CD4-positive, alpha-beta T cell treated with Interleukin-12 subunit alpha and Interleukin-12 subunit beta, for 1 hour (primary cell): ENCODE measurements at places on chromosomes 2 and 18.

- DNase-seq: no peak
Measured at GRCh38 chr18:3839581-3839981, 389.6 kb downstream of the TGIF1 start.

- DNase-seq: no peak
Measured at GRCh38 chr18:26618135-26618534, 69.8 kb upstream of the KCTD1 start.

- no peak for DNase-seq
Measured at GRCh38 chr18:29307231-29307630, 1130.3 kb upstream of the CDH2 start.

GRCh38 chr2:227822416-227823003 is 8.9 kb downstream of the CCL20 start:
- DNase-seq: no peak

DNA sequence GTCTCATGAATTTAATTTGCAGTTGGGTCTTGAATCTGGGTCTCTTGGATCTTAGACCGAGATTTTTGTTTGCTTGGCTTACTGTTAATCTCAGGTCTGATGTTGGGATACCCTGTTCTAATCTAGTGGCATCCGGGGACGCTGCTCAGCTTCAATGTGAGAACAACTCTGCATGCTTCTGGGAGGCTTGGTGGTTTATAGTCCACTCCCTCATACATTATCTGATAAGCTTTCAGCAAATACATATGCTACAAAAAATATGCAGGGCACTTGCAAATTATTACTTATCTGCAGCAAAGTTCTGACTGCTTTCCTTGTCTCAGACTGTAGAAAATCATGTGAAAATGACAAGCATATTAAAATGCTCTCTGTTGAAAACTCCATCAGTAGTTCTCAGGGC is 39.4 kb downstream of the RNF144A start:
- DNase-seq: no peak

GRCh38 chr2:187034434-187034833 is 185.5 kb upstream of the ZSWIM2 start:
- no peak for DNase-seq

- DNase-seq: no peak
Measured at GRCh38 chr2:224933431-224933830, 108.8 kb downstream of the DOCK10 start.

- DNase-seq: no peak
Measured at GRCh38 chr2:221005338-221005737, 566.8 kb downstream of the EPHA4 start.

GRCh38 chr2:12918138-12918834 is 201.6 kb downstream of the TRIB2 start:
- DNase-seq: no peak

GRCh38 chr2:39741871-39742270 is 37.2 kb downstream of the THUMPD2 start:
- DNase-seq: no peak

DNA sequence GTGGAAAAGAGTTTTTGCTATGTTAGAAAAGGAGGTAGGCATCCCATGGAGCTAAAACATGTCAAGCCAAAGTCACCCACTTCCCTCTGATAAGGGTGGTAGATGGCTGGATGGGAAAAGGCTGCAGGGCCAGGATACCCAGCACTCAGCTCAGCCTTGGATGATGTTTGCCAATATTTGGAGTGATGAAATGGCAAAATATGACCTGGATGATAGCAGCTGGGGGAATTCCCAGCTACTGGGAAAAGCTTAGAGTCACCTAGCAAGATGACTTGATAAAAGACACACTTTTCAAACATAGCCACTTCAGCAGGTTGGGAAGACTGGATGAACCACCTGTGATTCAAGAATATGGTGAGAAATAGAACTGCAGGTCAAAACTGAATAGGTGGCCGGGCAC is 10.1 kb downstream of the RFX8 start:
- DNase-seq: no peak

DNA sequence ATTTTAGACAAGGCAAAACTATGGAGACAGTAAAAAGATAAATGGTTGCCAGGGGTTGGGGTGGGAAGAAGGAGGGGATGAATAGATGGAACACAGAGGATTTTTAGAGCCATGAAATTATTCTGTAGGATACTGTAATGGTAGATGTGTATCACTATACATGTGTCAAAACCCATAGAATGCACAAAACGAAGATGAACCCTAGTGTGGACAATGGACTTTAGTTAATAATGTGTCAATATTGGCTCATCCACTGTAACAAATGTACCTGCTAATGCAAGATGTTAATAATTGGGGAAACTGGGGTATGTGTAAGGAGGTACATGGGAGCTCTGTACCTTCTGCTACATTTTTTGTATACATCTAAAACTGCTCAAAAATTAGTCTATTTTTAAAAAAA is 1.8 kb upstream of the CD302 start:
- DNase-seq: no peak

DNA sequence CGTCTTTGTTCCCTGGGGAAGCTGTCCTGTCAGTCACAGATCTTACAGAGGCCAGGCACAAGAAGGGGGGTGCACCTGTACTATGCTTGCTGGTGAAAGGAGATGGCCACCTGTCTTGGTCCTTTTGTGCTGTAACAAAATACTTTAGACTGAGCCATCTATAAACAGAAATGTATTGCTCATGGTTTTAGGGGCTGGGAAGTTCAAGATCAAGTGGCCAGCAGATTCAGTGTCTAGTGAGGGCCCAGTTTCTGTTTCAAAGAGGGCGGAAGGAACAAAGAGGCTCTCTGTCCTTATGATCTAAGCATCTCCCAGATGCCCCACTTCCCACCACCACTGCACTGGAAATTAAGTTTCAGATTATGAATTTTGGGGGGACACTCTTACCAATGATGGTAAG is 35.5 kb upstream of the RPL37A start:
- DNase-seq: no peak
